Psoas muscle (tissue), 8 donors: ENCODE measurements at places on chromosomes 16 and 17. TPM values are rescaled to one million over a fixed set of nuclear protein-coding genes. Genes with fewer than 3 reads are reported as not detected.

The SLC16A13 gene
- 0.87 TPM for total RNA-seq

The PRDM7 gene
- total RNA-seq: not detected

The CIITA gene
- 7.1 TPM for total RNA-seq

The PYDC1 gene
- total RNA-seq: not detected

The WFDC1 gene
- total RNA-seq: 0.32 TPM

The ZNHIT3 gene
- 22.7 TPM for total RNA-seq

The MYH1 gene
- total RNA-seq: 3,329 TPM

The KRT12 gene
- total RNA-seq: not detected

The ATAD5 gene
- total RNA-seq: 0.44 TPM

GRCh38 chr16:12529582-12529981 lies 274.1 kb downstream of the CPPED1 start:
- no peak for DNase-seq

DNA sequence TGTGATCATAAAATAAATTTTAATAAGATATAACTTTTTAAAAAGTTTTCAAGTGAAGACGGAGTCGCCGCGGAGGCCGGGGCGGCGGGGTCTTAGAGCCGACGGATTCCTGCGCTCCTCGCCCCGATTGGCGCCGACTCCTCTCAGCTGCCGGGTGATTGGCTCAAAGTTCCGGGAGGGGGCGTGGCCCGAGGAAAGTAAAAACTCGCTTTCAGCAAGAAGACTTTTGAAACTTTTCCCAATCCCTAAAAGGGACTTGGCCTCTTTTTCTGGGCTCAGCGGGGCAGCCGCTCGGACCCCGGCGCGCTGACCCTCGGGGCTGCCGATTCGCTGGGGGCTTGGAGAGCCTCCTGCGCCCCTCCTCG lies at the start of gene FOXC2:
FOXC2 (plus strand) TSS at position 229 of the 365 bp plus-strand sequence. CDS start 507 bp downstream, outside the sequence.
- peak; percentile 82 for DNase-seq

GRCh38 chr17:80773243-80773991 lies 218.2 kb upstream of the CHMP6 start:
- peak; percentile 72 for DNase-seq

DNA sequence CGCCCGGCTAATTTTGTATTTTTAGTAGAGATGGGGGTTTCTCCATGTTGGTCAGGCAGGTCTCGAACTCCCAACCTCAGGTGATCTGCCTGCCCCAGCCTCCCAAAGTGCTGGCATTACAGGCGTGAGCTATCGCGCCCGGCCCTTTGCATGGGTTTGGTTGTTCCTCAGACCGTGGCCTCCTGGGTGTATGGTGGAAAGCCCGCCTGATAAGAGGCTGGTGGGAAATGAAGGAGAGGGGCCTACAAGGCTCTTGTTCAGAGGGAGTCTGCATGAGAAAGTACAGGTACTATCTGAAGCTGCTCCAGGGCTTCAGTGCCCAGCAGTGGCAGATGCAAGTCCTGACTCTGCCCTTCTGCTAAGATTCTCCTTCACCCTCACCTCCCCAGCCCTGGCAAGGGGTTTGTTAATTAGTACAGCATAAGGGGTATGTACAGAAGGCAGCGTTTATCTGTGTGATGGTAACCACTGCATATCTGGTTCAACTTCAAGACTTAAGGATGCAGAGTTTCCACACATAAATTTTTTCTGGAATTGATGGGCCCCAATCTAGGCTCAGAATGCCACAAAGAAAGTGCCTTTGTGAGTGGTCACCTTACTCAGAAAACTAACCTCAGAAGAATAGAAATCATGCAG lies 24.2 kb downstream of the GRB7 start:
- DNase-seq: no peak

- peak; percentile 87 for DNase-seq
These were observed at the start of gene CBX2 for GRCh38 chr17:79777894-79778503. Gene CBX2, plus strand, starts transcription at chr17:79778148. Its CDS starts 88 bp downstream, at chr17:79778236.

GRCh38 chr17:72719206-72719577 lies 373.3 kb downstream of the SLC39A11 start:
- no peak for DNase-seq

DNA sequence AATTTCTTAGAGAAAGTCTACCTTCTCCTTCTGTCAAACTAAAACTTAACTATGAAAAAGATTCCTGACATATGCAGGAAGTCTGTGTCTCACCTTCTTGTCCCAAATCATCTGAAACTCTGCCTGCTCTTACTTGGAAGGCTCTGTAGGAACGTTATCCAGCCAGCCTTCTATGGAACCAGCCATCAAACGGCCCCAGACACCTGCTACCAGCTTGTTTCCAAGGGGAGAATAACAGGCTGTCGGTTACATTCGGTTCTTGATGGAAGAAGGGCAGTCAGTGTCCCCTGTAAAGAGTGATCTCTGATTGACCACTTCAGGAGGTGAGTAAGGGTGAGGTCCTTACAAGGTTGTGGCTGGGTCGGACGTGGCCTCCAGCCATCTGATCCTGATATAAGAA lies 1.7 kb downstream of the ADAMTS18 start:
- DNase-seq: no peak

GRCh38 chr17:6940186-6940649 lies 55.6 kb upstream of the ALOX12 start:
- DNase-seq: no peak

- no peak for DNase-seq
These were observed 3.2 kb upstream of the HOXB9 start for GRCh38 chr17:48629411-48629759.

GRCh38 chr17:59387351-59388068 lies 56.1 kb downstream of the YPEL2 start:
- DNase-seq: no peak

DNA sequence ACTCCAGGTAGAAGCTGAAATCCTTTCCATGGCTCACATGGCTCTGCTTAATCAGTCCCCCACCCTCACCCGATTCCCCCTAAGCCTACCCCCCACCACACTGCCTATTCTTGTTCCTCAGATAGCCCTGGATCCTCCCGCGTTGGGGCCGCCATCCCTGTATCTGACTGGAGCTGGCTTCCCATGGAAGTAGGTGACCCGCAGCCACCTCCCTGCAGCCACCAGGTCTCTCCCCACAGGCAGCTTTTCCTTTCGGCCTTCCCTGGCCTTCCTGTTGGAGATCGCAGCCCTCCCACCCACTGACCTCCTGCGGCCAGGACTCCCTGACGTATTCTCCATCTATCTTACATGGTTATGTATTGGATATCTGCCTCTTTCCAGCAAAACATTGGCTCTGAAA lies 82.3 kb upstream of the MED9 start:
- no peak for DNase-seq

- peak; percentile 45 for DNase-seq
These were observed 17.1 kb upstream of the PHF12 start for GRCh38 chr17:28968231-28968913.

- DNase-seq: no peak
These were observed 424.4 kb downstream of the PMP22 start for GRCh38 chr17:14840616-14841231.
